ENCODE measurements at places on chromosomes 16 and 17.

- no peak for DNase-seq
Measured at GRCh38 chr16:84603940-84604339, 13.9 kb downstream of the COTL1 start.

DNA sequence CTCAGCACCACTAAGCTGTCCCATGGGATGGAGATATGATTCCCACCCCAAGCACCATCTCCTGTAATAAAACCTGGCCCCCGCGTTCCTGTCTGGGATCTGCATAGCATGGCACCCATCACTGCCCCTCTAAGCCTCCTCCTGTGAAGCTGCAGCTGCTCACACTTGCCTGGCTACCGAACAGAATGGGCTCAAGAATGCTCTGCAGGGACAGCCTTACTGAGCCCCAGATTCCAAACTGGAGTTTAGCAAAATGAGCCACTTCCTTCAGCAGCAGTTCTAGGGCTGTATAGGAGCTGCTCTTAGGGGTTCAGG is 256.1 kb downstream of the CPPED1 start:
- DNase-seq: no peak

GRCh38 chr16:14199199-14199598 is 128.1 kb downstream of the MRTFB start:
- DNase-seq: no peak

DNA sequence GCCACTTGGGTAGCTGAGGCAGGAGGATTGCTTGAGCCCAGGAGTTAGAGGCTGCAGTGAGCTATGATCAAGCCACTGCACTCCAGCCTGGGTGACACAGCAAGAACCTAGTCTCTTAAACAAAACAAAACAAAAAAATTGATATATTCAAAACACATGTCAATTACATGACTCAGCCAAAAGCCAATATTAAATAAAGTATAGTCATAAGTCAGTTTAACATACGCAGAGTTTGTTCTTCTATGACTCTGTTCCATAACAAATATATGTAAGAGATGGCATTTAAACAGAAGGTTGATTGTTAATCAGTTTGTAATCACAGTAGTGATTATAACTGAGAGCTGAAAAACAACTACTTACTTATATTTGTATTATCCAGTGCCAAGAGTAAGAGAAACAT is 106.5 kb downstream of the CDH8 start:
- DNase-seq: no peak

DNA sequence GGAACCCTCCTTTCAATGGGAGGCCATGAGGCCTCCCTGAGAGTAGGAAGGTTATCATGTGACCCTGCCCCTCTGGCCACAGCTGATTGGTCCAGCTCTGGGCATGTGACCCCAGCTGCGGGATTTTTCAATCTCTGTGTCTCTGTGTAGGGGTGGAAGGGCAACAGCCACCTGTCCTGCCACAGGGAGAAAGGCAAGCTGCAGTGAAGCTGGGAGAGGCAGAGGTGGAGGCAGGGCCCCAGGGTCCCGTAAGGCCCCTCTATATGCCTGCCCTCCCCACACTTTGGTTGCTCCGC is 10.9 kb downstream of the DNAAF8 start:
- DNase-seq: peak; percentile 61
